NCI-H187 (cell line): ENCODE measurements at places on chromosomes 3 and 15.

DNA sequence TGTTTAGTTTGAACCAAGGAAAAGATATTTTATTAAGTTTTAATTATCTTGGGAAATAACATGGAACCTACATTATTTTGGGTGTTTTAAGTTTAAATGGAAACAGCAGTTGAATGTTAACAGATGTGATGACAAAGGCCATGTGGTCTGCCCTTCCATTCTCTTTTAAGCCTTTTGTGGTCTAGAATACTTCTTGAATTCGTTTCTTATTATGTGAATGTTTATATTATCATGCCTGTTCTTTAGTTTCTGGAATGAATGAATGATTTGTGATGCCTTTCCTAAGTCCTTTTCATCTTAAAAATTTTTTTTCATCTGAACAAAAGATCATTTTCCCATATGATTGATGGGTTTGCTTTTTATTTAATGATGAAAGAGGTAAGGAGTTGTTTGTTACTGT is 44.6 kb downstream of the SNRK start:
- DNase-seq: no peak

GRCh38 chr3:30201715-30202114 is 404.7 kb upstream of the TGFBR2 start:
- DNase-seq: no peak

DNA sequence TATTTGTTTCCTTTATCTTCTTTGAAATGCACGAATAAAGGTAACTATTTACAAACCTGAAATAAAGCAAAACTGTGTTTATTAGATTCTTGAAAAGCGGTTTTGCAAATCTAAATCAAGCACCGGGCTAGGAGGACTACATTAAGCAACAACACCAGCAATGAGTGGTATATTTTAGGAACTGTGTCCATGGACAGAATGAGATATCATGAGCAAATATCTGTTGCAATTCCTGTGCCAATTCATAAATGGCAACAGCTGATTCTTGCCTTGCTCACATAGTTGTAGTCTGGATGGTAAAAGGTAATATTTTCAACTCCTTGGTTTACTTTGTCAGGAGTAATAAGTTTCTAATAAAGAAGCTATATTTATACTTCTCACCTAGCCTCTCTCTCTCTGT is 403.3 kb downstream of the LPP start:
- no peak for DNase-seq

DNA sequence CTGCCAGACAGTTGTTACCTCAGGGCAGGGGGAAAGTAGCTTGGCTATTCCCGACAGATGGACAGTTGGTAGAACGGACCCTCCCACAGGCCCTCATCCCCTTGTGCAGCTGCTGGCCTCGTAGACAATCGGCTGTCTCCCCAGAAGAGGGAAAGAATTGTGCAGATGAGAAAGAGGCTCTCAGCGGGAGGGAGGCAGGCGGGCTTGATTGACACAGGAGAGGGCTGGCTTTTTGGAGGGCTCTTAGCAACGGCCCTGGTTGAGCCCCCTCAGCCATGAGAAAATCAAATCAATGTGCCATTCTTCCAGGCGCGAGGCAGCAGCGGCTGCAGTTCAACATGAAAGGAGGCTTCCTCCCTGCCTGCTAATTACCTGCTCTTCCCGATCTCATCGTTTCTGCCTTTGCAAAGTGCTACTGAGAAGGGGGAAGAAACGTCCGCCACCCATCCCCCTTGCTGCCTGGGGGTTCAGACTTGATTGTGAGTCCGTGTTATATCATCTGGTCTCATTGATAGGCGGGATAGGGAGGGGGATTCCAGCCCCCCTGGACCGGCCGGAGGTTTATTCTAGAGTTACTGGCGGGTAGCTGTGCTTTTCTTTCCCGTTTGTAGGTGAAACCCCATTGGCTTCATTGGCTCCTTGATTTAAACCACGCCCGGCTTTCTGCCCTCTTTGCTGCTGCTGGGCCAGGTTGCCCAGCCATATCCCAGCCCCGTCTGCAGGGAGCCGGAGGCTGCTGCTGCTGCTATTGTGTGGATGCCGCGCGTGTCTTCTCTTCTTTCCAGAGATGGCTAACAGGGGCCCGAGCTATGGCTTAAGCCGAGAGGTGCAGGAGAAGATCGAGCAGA is at the start of gene TAGLN3:
TAGLN3 (plus strand) TSS at position 287 of the 848 bp plus-strand sequence; CDS start at position 788, 501 bp downstream.
- peak; percentile 52 for DNase-seq

DNA sequence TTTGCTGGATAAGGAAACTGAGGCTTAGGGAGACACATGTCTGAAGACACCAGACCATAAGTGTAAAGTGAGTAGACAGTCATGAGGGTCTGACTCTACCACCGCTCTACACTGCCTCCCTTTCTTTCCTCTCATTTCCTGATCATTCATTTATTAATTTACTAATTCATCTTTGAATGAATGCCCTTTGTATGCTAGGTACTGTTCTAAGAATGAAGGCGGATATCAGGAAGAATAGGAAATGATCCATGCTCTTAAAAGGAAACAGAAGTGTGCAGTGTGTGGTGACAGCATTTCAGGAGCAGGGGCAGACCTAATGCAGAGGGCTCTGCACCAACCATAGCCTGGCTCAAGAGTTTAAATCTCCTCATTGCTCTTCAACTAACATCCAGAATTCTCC is 31.8 kb upstream of the PSMD6 start:
- no peak for DNase-seq

DNA sequence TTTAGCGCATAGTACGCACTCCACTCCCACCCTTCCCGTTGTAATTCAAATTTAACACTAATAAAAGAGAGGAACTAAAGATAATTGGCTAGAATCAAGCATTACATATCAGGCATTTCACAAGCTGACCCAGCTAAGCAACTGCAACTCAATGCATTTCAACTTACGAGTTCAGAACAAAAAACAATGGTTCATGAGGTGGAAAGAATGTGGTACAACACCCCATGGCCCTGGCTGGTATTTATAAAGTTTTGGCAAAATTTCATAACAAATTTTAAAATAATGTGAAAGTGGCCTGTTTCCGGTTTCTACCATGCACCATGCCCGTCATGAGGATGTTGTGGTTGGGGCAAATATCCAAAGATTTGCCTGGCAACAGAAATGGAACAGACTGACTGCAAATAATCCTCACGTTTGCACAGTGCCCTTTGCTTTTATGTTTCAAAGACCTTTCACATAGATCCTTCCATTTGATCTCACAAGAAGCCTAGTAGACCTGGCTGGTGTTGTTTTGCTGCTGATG is 455.3 kb upstream of the NR2F2 start:
- no peak for DNase-seq

- no peak for DNase-seq
These were observed 114.1 kb upstream of the TPM1 start for GRCh38 chr15:62928242-62928999.

DNA sequence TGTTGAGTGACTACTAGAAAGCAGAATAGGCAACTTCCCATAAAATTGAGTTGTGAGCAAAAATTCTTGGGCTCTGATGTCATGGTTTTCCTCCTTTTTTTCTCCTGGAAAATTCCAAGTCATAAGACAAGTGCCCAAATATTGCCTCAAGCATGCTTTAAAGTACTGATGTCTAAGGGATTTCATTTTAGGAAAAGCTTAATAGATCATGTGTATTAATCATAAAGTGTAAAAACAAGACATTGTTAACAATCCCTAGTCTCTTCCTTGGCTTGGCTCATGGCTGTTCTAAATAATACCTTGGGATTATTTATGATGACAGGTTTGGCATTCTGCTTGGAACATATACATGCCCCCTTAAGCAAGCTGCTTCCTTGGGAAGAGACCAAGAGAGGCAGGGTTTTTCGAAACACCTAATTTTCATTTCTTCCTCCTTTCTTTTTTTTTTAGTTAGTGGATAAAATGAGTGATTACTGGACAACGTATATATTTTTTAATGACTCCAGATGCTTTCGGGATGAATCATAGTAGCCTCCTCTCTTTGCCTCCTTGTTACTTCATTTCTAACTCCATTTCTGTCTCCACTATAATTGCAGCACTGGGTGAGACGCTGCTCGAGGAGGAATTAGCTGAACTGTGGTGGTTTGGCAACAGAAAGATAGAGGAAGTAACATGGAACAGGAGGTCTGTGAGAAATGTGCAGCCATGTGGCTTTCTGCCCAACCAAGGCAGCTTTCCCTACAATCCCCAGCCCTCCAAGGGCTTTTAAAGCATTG is 104.9 kb downstream of the TPRG1 start:
- DNase-seq: no peak

DNA sequence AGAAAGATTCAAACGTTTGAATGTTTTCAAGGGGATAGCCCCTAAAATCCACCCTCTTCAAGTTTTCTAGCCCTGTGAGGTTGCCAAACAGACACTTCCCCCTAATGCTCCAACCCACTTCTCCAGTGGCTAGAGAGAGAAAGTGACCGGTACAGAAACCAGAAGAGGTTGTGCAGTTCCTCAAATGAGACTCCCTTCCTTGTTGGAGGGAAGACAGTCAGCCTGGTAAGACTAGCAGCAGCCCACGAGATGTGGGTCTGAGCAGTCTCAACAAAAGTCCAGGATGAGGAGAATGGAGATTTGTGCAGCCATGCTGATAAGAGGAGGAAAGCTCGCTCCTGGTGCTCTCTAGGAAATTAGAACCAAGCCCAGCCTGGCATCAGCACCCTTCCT is 222.8 kb upstream of the TPRG1 start:
- DNase-seq: no peak

DNA sequence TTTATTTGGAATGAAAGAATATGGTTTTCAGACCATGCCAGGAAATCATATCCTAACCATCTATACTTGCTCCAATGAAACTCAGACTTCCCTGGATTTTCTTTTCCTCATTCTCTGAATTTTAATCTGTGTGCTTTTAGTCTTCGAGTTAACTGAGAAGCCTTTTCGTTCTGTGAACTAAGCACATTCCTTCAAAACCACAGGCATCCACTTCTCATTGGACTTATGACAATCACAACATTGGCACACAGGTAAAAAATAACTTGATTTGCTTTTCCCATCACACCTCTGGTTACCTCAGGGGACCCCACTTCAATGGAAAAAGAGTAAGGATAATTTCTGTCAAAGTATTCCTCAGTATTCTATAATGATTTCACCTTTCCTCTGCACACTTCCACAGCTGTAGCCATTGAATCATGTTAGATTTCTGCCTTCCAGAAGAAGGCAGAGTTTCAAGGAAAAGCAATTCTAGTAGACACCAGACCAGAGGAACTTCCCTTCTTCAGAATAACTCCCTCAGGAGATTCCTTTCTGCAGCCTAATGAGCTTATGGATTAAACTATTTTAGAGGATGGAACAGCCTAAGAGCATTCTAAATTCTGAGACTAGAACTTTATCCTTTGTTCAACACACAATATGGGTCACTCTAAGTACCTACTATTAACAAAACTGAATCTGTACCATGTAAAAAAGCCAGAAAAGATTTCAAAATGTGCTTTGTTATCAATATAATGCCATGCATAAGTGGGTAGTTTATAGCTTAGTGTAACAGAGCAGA is 15.9 kb downstream of the COMMD2 start:
- DNase-seq: no peak

GRCh38 chr3:181403876-181404660 is 307.7 kb upstream of the SOX2 start:
- no peak for DNase-seq

GRCh38 chr3:51962854-51963530 is 4.3 kb downstream of the PCBP4 start:
- DNase-seq: no peak

GRCh38 chr3:144502402-144502801 is 530.8 kb downstream of the DIPK2A start:
- no peak for DNase-seq

DNA sequence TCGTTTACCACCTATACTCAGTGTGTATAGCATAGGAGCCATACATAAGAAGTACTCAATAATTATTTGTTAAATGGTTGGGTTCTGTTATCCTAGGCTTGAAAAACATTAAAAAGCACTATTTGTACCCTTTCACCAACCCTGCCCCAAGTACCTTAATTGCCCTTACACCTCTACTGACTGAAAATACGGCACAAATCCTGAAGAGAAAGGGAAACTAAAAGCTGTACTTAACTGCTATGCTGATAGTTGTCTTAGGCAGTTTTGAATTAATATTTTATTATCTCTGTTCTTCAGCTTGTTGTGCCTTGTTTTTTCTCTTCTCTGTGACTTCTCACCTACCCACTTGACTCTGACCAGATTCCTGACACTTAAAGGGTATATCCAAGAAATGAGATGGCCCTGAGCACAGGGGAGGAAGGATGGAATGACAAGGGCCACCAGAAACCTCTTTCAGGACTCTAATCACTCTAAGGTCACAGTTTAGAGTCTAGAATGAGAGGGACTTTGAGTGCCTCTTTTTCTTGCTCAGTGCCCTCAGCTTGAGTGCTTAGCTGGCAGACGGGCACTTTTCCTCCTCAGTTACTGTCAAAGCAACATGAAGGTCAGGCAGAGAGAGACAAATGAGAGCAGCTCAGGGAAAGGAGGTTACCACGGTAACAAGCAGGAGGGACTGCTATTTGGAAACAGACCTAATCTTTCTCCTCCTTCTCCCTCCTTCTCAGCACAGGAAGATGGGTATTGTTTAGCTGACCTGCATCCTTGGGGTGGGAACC is 136.5 kb downstream of the ZNF609 start:
- DNase-seq: peak; percentile 52

DNA sequence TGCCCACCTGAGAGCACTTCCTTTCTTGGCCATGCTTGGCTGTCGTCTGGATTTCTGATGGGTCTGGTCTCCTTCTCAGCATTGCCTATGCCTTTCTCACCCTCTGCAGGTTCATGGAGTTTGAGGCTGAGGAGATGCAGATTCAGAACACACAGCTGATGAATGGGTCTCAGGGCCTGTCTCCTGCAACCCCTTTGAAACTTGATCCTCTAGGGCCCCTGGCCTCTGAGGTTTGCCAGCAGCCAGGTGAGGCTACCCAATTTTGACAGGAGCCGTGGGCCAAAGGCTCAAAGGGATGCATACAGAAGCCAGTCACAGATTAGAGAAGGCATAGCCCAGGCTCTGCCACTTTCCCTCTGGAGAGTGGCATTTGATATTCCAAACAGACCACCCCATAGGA is 10.5 kb downstream of the NUTM1 start:
- DNase-seq: no peak

DNA sequence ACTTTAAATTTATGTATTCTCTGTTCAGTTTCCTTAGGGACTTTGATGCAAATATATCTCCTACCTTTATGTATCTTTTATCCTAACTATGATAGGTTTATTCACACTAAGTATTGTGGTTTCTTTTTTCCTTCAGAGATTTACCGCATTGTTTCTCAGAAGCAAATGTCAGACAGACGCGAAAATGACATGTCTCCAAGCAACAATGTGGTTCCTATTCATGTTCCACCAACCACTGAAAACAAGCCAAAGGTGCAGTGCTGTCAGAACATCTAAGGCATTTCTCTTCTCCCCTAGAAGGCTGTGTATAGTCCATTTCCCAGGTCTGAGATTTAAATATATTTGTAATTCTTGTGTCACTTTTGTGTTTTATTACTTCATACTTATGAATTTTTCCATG is 18.3 kb downstream of the RAB11A start:
- DNase-seq: no peak

DNA sequence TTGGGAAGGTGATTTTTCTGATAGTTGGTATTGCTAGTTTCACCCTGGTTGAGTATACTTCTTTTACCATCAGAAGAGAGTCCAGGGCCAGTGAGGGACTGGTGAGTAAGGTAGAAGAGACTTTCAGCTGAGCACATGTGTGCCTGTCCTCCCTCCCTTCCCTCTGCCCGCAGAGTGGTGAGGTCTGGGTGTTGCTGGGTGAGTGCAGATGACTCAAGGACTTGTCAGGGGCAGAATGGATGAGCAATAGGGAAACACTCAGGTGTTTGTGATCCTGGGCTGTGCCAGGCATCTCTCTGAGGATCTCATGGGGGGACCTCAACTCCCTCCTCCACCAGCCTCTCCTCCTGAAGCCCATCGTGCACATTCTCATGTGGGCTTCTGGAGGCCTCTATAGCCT is 76.0 kb upstream of the GSK3B start:
- DNase-seq: no peak

GRCh38 chr3:58158442-58159153 is 52.2 kb downstream of the DNASE1L3 start:
- DNase-seq: no peak
